GM23338 (cell line): ENCODE measurements at places on chromosomes 2 and 18.

DNA sequence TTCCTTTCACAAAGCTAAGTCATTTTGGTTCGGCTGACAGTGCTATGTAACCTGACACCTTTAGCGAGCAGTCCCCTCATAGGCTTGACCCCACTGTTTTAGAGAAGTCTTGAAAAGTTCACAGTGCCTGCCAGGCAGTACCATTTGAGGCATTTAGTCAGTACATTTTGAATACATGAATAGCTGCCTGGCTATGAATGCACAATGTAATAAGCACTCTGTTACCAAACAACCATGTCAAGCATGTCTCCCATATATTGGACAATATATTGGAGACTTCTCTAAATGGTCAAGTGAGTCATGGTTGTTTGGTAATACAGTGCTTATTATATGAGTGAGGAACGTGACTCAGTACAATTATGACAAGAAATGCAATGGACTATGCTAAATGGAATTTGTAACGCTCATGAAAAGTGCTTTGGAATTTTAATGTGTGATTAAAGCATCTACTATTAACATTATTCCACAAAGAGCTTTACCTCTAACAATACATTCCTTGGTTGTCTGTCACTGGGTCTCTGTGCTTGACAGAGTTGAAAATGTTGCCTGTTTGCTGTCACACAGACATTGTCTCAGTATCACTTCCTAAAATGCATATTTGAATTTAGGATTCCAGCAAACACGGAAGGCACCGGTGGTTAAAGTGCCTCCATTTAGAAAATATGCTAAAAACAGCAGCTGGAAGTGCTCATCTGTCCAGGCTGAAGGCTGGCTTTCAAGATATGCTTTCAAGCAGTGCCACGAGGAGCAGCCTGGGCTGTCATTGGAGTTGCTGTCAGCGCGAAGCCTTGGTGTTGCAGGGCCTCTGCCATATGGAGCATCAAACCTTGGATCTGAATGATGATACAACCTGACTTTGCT is 458.6 kb downstream of the FBXO15 start:
- DNase-seq, result peak; percentile 59

DNA sequence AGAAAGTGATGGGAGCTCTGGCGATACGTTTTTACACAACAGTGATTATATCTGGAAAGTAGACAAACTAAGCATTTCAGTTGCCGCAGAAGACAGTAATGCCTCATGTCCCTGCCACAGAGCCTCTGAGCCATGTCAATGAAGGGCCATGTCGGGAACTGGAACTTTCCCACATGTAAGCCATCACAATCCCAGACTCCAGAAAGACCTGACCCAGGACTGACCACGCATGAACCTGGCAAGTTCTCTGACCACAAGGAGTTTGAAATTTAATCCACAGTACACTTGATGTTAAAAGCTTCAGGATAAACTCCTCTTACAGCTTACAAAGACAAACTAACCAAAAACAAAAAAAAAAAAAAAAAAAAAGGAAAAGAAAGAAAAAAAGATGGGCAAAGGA is 267.3 kb downstream of the SLC8A1 start:
- no peak for DNase-seq

DNA sequence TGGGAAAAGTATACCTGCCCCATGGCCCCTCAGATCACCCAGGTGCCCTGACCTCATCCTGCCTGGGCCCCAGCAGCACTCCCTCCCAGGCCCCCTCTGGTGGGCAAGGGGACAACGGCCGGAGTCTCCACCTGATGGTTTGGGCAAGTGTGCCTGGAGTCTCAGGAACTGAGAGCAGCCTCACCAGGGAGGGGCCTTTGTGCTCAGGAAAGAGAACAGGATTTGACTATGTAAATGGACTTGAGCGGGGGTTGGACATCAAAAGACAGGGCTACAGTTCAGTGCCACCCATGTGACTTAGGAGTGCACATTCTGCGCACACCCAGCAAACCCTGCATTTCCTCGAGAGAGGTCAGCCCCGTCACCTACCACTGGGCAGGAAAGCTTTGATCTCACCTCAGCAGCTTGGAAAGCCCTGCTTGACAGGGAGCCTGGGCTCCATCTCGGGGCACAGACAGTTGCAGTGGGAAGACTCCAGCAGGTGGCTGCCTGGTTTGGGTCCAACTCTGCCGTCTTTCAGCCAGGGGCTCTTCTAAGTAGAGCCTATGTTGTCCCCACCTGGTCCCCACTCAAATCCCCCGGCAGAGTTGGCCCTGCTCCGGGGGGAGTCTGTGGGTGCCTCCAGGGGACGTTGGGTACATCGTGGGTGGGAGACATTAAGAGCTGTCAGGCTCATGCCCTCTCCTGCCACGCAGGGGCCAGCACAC is 3.3 kb downstream of the INPP5D start:
- peak; percentile 78 for DNase-seq

GRCh38 chr18:366466-367061 is 98.7 kb upstream of the THOC1 start:
- peak; percentile 56 for DNase-seq

GRCh38 chr2:166384774-166385173 is 9.0 kb upstream of the SCN9A start:
- DNase-seq, result peak; percentile 53

- DNase-seq, result peak; percentile 15
Measured at GRCh38 chr18:27762054-27762453, 414.9 kb downstream of the CDH2 start.

DNA sequence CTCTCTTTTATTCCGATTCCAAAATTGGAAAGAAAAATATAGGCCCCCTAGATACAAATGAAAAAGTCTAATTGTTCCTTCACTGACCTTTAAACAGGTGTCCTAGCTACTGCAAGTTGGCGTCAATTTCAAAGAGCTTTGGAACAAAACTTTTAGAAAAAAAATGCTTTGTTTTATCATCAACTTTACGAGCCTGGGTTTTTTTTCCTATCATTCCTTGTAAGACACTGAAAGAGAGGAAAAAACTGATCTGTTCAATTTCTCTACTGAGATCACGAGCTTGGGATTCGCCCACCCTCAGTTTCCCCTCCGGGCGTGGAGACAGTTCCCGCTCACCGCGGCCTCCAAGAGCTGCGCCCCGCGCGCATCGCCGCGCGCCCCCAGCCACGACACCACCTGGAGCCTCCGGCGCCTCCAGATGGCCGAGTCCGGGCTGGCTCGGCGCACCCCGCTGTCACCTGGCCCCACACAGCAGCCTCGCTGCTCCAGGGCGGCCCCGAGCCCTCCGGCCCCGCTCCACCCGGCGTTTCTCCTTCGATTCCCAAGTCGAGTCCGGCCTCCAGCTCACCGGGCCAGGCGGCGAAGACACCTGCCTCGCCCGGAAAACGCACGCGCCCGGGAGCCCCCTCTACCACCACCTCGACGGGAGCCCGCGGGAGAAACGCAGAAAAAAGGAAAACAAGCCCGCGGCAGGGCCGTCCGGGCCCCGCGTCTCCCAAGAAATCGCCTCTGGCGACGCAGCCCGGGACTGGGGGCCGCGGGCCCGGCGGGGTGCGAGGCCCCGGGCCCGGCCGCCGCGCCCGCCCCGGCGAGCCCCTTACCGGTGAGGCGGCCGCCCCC is 656 bp downstream of the TBC1D8 start:
- peak; percentile 57 for DNase-seq

- no peak for DNase-seq
Measured at GRCh38 chr2:203732953-203733510, 26.6 kb downstream of the CD28 start.

GRCh38 chr18:3481696-3482210 is 31.8 kb downstream of the TGIF1 start:
- peak; percentile 83 for DNase-seq

DNA sequence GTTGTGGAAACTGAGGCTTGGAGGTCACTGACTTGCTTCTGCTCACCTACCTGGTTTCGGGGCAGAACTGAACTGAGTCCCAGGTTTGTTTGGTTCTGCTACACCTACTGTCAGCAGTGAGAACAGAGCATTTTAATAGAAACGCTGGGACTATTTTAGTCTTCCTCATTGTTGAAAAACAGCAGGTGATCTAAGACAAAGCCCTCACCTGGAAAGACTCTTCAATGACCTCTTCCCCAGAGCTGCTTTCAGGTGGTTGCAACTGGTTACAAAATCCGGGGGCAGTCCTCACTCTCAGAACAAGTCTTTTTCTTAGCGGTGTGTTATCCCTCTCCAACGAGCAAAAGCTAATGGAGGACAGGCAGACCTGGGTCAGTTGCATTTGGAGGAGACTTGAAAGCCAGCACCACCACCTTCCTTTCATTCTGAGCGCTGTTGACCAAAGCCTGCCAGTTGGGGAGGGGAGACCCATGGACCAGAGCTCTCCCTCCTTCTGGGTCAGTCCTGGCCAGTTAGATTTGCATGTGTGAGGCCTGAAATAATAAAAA is 217.0 kb downstream of the NCK2 start:
- DNase-seq, result peak; percentile 54

DNA sequence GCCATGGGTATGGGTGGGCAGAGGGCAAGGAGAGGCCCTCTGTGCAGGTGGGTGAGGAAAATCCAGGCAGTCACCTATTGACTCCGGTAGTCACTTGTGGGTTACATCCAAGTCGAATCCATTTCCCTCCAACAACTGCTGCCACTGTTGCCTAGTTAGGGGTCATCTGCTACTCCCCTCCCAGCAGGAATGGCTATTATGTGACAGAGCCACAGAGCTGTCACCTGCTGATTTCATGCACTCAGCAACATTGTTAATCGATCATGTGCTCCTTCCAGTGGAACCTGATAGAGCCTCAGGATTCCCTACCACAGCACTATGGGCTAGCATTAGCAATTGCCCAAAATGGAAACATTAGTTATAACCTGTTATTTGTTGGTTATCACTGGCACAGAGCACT is 31.4 kb downstream of the POLR1A start:
- no peak for DNase-seq

DNA sequence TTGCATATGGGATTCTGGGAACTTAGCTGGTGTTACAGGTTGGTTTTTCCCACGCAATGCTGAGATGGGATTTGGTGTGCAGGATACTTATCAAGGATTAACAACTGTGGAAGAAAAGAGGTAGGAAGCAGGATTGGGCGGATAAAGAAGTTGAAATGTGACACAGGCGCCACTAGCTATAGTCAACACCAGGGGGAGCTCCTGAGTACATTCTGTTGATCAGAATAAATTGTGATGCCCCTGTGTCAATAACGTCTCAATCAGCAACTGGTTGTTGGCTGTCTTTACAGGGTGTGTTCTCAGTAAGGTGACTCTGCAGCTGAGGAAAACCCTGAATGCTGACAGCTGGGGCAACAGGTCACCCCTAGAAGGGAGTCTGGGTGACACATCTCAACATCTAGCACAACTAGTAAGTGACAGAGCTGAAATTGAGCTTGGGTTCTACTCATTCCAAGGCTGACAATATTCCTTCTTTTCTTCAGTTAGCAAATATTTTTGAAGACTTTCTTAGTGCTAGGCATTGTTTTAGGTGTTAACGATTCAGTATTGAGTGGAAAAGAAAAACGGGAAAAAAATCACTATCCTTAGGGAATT is 143.0 kb downstream of the ARL6IP6 start:
- DNase-seq, result peak; percentile 79

GRCh38 chr2:199757233-199757870 is 93.6 kb downstream of the FTCDNL1 start:
- DNase-seq, result no peak

GRCh38 chr18:29512761-29513160 is 1335.8 kb upstream of the CDH2 start:
- no peak for DNase-seq

- peak; percentile 21 for DNase-seq
Measured at GRCh38 chr18:69387186-69387585, 13.5 kb upstream of the DOK6 start.

- DNase-seq, result no peak
Measured at GRCh38 chr18:49030692-49031443, 80.1 kb upstream of the SMAD7 start.

GRCh38 chr2:230225486-230225885 is at the start of gene SP140:
SP140 (plus strand) TSS chr2:230225736; CDS start chr2:230225845, 109 bp downstream.
- DNase-seq, result no peak

DNA sequence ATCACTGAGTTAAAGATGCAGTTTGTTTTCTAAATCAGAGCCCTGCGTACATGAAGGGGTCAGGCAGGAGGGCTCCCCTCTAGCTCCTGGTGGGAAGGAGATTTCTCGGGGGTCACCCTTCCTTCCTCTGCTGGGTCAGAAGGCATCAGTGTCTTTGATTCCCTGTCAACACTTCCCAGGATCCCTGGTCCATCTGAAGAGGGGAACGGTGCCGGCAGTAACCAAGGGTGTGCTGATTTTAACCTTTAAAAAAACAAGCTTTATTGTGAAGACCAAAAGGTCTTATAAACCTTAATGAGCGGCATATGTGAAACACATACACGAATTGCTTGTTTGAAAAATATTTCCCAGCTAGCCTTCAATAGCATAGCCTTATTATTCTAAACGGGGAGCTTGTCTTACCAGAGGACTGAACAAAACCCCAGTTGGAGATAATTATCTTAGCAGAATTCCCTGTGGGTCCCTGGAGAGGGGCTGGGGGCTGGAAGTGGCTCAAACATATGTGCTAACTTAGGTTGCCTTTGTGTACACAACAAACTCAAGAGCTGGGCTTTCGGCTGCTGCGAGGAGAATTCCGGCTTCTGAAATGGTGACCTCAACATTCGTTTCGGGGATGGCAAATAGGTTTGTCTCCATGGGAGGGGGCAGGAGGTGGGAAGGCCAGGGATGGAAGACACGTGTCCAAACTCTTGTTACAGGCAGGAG is 114.9 kb upstream of the MYCN start:
- DNase-seq, result no peak

DNA sequence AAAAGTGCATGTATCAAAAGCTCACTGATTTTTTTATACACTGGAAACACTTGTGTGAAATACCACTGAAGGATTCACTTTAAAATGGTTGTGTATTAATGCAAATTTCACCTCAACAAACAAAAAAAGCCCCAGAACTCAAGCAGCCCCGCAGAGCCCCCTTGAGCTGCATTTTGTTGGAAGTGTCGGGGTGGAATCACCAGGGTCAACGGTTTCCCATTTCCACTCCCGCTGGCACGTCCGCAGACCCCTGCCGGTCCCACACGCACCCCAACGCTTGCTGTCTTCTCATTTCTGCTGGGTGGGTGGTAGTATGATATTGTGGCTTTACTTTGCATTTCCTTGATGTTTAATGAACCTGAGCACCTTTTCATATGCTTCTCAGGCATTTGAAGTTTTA is 239.7 kb downstream of the FAM210A start:
- DNase-seq, result peak; percentile 21

GRCh38 chr2:189088591-189089205 is 90.9 kb downstream of the COL5A2 start:
- no peak for DNase-seq

- no peak for DNase-seq
Measured at GRCh38 chr2:135317375-135317774, 213.6 kb downstream of the ZRANB3 start.

GRCh38 chr18:24506175-24506574 is 45.7 kb downstream of the HRH4 start:
- DNase-seq, result no peak
